ENCODE measurements at places on chromosomes 2 and 18. TPM values are rescaled to one million over a fixed set of nuclear protein-coding genes. Genes with fewer than 3 reads are reported as not detected.

The GPC1 gene
- total RNA-seq, result 3.2 TPM

The TMEM178A gene
- 0.42 TPM for total RNA-seq

DNA sequence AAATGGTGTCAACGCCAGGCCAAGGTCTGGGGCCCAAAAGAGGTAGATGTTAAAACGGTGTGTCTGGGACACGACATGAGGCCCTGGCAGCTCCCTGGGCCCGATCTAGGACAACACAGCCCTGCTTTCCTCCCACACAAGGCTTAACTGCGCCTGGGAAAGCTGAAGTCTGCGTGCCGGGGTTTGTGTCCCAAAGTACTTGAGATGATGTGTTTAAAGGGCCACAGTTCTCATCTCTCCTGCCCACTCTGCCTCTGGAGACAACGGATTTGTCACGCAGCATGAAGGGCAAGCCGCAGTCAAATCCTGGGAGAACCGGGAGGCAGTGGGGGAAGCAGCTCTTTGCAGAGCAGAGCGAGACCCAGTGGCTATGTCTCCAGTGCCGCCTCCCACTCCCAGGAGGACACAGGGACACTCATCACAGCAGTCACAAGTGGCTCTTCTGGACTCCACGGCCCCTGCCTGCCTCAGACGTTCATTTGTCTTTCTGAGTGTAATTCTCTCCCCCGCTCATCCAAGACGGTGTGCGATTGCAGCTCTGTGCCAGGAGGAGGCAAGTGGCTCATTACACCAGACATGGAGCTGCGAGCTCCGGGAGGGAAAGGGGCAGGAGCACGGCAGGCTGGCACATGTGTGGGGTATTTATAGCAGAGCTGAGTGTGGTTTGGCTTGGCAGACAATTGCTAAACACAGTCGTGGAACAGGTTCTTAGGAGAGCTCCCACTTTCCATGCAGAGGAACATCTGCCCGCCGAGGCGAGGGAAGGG lies 57.7 kb upstream of the SEMA4C start:
- H3K27me3 ChIP-seq, result no peaks in the 10 kb centered on the region
- no peak overlapping the region for H3K4me3 ChIP-seq
- H3K27ac ChIP-seq, result no peak overlapping the region
- no peaks in the 10 kb centered on the region for H3K4me1 ChIP-seq

DNA sequence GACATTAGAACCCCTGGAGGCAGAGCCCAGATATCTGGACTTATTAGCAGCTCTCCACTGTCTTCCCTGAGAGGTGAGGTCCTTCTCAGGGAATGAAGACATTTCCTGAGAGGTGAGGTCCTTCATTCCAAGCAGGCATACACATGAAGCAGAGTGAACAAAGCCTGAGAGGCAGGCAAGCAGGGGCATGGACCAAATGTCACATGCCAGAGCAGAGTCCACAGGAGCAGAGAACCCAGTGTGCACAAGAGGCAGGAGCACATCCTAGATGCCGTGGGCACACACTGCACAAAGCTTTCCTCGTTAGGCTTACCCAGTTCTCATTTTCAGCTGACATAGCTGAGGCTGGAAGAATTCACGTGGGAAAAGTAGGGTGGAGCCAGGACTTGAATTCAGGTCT lies 759.9 kb upstream of the HS6ST1 start:
- no peak overlapping the region for H3K4me3 ChIP-seq
- no peaks in the 10 kb centered on the region for H3K36me3 ChIP-seq
- H3K27ac ChIP-seq, result no peak overlapping the region
- DNase-seq, result no peak
- no peaks in the 10 kb centered on the region for H3K4me1 ChIP-seq
